ENCODE measurements at places on chromosomes 12 and 14.
A peak's percentile ranks its signal among the peaks of the same experiment; 100 is the strongest.

GRCh38 chr14:86168371-86168770, 638.4 kb downstream of the FLRT2 start:
- no peak for DNase-seq

DNA sequence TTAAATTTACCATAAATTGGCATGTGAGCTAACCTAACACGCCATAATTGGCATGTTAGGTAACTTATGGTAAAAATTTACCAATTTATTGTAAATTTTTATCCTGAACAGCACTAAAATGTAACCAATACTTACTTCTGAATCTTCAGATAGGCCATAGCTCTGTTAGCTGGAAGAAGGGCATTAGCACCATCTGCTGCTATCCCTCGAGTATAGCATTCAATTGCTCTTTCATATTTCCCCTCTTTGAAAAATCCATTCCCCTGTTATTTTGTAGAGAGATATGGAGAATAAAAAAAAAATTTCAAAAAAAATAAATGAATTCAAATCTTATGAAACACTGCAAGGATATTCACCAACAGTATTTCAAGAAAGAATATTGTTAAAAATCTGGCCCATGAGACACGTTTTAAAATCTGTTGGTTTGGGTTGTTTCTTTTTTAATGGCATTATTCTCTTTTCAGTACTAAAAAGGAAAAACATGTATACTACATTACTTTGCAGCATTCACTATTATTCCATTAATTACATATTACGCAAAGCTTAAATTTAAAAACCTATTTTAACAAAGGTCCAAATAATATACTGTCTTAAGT, 19.1 kb downstream of the RPAP3 start:
- peak; percentile 48 for DNase-seq

- no peak for DNase-seq
Measured at GRCh38 chr12:121576851-121577391, 3.9 kb downstream of the KDM2B start.

- DNase-seq, result no peak
Measured at GRCh38 chr14:102602421-102603292, 10.2 kb downstream of the RCOR1 start.

GRCh38 chr14:75313294-75313693, 34.7 kb downstream of the FOS start:
- no peak for DNase-seq

DNA sequence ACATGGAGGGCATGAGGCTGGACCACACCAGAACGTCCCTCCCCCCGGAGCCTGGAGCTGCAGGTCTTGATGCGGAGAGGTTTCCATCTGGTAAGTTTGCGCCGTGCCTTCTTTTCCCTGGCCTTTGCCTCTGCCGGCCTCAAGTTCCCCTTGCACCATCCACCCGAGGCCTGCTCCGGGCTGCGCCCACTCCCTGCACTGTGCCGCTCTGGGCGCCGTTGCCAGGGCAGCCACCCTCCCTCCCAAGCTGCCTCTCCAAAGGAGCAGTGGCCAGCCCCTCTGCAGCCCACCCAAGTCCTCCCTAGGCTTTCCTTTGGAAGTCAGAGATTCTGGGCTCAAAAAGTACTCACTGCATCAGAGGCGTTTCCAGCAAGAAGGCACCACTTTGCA, 46.2 kb upstream of the MEG3 start:
- no peak for DNase-seq

- DNase-seq, result peak; percentile 39
Measured at GRCh38 chr12:126895951-126896913, 1370.7 kb upstream of the TMEM132C start.

GRCh38 chr12:14607568-14607967, 39.9 kb upstream of the PLBD1 start:
- DNase-seq, result no peak

- no peak for DNase-seq
Measured at GRCh38 chr12:132145334-132145733, 1.1 kb downstream of the NOC4L start.

- peak; percentile 72 for DNase-seq
Measured at GRCh38 chr12:71216725-71217579, 59.2 kb upstream of the TSPAN8 start.

- peak; percentile 86 for DNase-seq
Measured at GRCh38 chr12:12091977-12092663, 21.4 kb downstream of the BCL2L14 start.

DNA sequence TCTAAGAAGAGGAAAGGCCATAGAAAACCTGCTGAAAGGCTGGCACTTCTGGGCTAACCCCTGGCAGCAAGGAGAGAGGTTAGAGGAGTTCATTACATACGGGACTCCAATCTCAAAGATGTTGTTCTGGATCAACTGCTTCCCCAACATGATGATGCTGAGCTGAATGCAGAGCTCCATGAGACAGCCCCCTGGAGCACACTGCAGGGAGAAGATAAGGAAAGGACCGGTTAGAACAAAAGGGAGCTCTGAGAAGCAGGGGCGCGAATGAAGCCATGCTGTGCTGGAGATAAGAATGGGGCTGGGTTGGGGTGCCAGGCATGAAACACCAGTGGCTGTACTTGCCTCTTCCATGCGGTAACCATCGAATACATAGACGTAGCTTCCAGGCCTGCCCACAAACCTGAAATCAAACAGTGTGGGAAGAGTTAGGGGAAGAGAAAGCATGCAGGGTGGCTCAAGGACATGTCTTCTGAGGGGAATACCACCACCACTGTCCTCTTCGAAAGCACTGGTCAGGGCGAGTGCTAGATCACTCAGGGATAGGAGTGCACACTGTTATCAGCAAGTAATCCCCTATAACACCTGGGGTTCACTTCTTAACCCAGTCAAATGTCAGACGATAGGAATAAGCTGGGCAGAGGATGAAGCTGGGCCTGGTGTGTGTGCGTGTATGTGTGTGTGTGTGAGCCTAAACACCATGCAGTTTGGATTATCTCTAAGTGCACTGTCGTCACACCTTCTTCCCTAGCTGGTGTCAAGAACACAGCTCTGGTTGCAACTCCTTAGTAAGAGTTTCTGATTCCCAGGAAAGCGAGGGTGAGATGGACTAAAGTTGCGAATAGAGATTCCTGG, 180.9 kb downstream of the NTF3 start:
- no peak for DNase-seq

GRCh38 chr14:61266891-61267740, 14.0 kb downstream of the TMEM30B start:
- DNase-seq, result no peak

DNA sequence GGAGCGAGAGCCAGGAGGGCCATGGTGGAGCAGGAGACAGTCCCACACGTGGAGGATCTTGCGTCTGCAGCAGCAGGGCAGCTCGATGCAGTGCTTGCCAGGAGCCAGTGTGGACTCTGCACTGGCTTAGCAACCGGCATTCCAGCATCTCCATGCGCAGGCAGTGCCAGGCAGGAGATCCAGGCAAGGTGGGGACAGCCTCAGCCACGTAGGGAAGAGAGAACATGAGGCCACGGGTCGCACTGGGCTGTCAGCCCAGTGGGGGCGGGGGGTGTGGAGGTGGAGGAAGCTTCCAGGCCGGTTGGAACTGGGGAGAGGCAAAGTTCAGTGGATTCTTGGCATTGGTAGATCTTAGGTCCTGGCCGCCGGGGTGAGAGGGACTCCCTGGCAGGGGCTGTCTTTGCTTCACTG, 121.0 kb upstream of the EVL start:
- no peak for DNase-seq

GRCh38 chr14:86532219-86532618, 1002.3 kb downstream of the FLRT2 start:
- peak; percentile 73 for DNase-seq

DNA sequence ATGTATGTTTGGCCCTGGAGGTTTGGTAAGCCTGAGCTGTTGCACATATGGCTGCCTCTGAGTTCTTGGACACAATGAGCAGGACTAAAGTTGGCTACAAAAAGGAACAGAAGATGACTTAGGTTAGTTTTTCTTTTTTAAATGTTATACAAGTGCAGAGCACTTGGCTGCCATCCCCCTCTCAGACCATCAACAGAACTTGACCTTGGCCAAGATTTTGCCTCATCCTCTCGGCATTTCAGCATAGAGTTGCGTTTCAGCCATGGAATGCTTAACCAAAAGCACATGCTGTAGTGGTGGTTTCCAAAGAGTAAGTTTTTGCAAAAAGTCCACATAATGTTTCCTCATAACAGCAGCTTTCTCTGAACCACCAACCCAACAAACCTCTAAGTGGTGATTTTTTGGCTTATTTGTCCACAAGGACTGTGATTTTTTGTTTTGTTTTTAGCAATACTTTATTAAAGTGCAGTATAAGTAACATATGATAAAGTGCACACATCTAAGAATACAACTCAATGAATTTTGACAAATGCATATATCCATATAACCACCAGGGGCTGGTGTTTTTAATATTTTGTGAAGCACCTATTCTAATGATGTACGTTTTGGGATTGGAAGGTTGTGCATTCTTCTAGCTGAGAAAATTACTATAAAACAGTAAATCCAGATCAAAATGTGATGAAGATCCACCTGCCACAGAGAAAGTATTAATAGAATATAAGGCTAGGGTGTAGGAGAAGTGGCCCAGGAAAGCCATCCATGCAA, 12.1 kb upstream of the GALNT16 start:
- DNase-seq, result no peak

DNA sequence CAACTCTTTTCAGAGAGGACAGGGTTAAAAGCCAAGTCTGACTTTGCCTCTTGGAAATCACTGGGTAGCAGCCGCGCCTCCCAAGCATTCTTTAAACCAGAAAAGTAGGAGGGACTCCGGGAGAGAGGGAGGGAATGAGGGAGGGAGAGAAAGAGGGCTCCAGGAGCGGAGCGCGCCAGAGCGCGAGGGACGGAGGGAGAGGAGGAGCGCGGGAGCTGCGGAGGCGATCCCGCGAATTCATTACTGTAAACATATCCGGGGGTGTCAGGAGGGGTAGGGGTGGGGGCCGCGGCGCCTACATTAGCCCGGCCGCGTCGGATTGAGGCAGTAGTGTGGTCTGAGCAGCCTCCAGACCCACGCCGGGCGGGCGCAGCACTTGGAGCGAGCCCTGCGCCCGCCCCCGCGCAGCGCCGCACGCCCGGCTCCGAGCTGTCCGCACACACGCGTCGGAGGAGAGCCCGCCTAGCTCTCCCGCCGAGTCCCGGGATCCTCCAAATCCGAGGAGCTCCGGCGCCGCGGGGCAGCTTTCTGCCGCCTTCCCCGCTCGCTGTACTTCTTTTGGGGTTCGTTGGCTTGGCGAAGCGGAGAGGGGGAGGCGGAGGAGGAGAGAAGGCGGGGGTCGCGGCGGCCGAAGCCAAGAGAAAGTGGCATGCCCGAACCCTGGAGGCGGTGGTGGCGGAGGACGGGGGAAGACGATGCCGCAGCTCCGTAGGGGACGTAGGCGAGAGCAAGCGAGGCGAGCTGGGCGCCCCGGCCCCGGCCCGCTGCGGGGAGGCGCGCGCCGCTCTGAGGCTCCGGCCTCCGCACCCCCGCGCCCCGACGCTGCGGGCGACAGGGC, 3.3 kb downstream of the FLRT2 start:
- peak; percentile 48 for DNase-seq

DNA sequence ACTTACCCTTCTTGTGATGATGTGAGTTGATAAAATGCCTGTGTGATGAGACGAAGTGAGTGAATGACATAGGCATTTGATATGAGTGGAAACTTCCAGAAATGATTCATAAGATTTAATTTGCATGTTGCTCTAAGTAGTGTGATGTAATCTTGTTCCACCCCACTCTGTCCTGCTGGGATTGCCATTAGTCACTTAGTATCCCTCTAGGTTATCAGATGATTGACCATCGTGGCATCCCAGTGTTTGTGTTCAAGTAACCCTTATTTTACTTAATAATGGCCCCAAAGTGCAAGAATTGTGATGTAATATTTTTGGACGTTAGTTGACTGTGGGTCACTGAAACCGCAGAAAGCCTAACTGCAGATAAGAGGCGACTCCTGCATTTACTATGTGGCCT, 214.4 kb upstream of the DIO2 start:
- no peak for DNase-seq

GRCh38 chr14:72539661-72540315, 354.1 kb downstream of the DPF3 start:
- no peak for DNase-seq

- no peak for DNase-seq
Measured at GRCh38 chr14:103250874-103251273, 83.2 kb upstream of the EIF5 start.

DNA sequence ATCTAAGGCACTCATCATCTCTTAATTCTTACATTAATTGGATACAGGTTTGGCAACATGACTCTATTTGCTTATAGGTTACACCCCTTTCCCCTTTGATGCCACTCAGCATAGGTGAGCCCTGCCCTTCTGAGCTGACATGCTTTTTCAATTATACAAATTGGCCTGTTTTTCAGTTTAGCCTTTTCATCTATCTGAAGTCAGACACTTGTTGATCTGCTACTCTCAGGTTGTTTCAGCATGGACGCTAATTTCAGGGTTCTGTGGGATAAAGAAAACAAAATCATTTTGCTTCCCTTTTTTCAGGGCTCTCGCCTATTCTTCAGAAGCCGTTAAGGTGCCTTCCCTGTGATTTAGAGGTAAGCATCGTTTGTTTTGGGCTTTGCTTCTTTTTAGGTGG, 55.3 kb downstream of the DACT1 start:
- peak; percentile 23 for DNase-seq
